ENCODE measurements at places on chromosomes 12 and 14.

DNA sequence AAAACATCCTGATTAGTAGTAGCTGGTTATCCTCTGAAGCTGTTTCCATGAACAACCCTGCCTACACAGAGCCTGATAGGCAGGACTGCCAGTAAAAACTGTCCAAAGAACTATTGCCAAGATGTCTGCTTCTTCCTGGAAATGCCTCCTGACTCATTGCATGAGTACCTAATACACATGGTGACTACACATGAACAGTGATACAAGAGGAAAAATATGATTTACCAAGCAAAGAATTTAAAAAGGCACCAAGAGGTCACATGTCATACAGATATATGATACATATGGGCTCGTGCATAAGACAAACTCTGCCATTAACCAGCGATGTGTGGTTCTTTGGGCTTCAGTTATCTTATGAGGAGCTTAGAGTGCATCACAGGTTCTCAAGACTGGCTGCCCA is 552.3 kb downstream of the SLC16A7 start:
- no peak for DNase-seq

GRCh38 chr14:82830596-82830995 is 1296.9 kb upstream of the SEL1L start:
- no peak for DNase-seq

DNA sequence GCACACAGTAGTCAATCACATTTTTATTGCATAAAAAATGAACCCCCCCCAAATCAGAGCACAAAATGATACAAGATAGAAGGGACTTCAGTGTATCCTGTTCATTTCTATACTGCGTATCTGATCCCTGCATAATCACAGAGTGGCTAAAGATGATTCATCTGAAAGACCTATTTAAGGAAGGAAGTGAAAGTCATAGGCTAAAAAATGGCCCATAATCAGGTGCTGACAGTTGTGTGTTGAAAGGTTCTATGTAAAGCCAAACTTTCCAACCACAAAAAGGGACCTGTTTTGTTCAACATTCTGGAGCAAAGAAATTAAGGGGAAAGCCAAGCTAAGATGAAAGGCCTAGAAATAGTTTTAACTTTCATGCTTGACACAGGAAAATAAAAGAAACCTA is 147.8 kb upstream of the ATP2B1 start:
- no peak for DNase-seq

DNA sequence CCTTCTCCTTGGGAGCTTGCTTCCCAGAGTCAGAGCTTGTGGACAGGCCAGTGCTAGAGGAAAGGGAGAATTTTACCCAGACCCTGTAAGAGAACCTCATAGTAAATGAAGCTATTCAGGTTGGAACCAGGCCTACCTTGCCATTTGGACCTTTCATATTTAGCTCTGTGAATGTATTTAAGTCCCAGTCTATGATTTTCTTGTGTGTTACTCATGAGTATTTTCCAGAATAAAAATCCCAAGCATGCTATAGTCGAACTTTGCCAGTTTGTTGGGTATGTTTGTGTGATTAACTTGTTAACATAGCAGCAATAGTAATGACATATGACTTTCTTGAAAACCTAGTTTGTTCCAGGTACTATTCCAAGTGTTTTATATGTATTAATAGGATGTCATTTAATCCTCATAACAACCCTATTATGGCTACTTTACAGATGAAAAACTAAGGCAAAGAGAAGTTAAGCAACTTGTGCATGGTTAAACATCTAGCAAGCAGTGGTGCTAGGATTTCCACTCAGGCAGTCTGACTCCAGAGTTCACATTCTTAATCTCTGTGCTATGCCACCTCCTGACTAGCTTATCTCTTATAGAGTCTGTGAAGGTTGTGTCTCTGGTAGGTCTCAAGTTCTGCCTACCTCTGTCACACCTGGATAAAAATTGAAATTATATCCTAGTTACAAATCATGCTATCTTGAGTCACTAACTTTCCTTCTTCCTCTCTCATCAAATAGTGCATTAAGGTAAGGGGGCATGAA is 47.9 kb upstream of the GARIN2 start:
- DNase-seq = no peak

DNA sequence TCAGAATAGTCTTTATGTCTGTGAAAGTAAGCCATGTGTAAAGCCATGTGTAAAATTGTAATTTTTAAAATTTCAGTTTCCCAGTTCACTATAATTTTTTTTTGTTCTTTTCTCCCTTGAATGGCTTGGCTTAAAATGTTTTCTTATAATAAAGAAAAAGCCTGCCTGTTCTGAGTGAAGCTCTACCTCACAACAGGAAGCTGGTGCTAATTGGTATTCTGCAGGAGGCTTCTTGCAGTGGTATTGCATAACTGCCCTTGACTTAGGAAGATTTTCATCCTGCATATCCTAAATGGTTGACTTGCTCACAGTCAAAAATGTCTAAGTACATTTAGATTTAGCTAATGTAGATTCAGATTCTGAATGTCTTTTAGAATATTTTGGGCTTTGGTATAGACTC is 49.5 kb downstream of the ATP2A2 start:
- no peak for DNase-seq

- no peak for DNase-seq
Measured at GRCh38 chr12:55043542-55043941, 23.8 kb downstream of the NEUROD4 start.

- peak; percentile 71 for DNase-seq
Measured at GRCh38 chr12:98422812-98423211, 92.6 kb upstream of the TMPO start.

GRCh38 chr12:14187002-14187401 is 178.5 kb upstream of the ATF7IP start:
- DNase-seq = no peak

- DNase-seq = no peak
Measured at GRCh38 chr12:108302403-108303311, 36.5 kb downstream of the CMKLR1 start.

- no peak for DNase-seq
Measured at GRCh38 chr14:70192915-70193314, 4.2 kb upstream of the SLC8A3 start.

GRCh38 chr12:112341046-112341825 is 41.0 kb downstream of the HECTD4 start:
- DNase-seq = peak; percentile 47

- DNase-seq = no peak
Measured at GRCh38 chr14:64758025-64758521, 53.8 kb downstream of the PLEKHG3 start.

DNA sequence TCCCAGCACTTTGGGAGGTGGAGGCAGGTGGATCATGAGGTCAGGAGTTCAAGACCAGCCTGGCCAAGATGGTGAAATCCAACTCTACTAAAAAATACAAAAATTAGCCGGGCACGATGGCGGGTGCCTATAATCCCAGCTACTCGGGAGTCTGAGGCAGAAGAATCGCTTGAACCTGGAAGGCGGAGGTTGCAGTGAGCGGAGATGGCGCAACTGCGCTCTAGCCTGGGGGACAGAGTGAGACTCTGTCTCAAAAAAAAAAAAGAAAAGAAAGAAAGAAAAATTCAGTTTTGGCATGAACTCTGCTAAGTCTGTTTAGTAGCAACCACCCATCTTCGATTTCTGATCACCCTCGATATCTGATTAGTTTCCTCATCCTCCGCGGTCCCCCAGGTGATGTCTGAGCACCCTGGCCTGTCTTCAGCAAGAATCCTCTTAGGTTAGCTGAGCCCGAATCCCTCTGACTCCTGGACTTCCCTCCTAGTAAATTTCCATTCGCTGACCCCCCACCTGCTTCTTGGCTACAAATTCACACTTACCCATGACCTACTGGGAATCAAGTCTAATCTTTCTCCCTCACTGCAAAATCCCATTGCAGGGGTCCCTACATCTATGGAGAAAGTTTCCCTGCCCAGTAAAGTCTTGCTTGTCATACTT is 879 bp upstream of the HSPB8 start:
- DNase-seq = no peak

DNA sequence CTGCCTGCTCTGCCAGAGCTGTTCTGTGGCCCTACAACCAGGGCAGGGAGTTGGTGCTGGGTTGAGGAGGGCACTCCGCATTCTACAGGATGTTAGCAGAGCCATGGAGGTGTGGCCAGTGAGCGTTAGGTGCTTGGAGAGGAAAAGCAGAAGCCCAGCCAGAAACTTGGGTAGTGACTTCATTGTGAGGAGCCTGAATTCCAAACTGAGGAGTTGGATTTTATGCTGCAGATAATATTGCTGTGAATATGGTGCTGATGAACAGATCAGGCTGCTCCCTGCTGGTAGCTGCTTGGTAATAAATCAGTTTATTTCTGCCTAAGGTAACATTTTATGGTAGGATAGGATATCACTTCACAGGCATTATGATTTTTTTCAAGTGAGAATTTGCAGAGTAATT is 7.1 kb upstream of the CCDC175 start:
- DNase-seq = no peak

- DNase-seq = no peak
Measured at GRCh38 chr14:35403114-35403602, 1.4 kb downstream of the NFKBIA start.

DNA sequence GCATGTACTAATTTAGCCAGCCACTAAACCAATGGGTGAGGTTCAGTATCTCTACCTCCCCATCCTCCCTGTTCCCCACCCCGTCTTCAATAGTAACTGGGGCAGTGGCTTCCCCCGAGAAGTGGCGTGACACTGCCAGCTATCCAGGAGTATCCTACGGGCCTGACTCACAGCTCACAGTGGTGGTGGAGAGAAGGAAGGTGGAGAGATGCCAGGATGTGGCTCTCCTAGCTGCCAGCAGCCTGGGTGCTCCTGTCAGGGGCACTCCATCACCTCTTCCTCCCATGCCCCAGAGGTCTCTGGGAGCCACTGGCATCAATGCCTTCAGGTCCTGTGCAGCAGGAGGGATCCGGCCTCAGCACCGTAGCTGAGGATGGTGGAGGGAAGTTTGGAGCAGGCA is 49.0 kb downstream of the TSPAN11 start:
- DNase-seq = no peak

Measured in NCI-H146 (cell line).